ENCODE measurements at places on chromosomes 3 and 15.

DNA sequence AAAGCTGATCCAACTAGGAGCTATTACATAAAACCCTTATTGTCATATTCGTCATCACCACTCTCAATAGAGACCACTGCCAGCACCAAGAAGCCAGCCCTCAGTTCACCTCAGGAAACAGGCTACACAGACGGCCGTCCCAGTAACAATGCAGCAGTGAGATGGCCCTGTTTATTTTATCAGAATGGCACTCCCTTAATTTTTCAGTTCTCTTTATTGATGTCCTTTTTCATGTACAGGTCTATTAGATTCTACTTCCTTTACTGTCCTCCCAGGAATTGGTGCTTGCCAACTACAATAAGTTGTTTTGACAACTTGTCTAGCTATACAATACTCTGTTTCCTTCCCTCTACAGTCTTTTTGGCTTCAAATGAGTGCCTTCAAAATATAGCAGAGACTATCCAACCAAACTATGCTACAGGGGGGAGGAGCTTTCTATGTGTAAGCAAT, 272.5 kb downstream of the ZBTB20 start:
- no peak for DNase-seq

DNA sequence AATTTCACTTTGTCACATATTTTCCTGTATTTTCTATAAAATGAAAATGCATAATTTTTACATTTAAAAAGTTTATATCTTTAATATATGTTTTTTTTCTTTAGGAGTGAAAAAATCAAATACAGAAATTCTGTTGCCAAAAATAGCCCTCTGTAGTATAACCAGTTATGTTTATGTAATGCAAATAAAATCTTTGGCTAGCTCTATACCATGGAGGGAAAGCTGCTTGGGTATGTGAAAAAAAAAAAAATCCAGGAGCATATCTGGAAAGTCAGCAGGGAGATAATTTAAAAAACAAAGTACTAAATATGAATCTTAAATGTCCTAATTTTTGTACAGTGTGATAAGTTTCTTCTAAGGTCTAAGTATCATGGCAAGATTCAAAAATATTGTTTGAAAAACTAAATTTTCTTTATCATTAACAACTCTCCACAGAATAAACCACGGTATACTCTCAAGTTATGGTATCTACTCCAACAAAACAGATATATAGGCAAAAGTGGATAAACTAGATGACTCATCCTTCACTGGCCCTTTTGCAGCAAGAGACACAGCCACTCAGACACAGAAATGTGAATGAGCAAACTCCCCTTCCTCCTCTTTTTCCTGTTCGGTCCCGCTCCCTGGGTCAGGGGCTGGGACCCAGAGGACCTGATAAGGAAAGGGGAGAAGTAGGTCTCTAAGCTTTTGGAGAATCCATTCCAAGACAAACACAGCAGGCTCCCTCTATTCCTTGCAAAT, 66.6 kb downstream of the PDZRN3 start:
- DNase-seq = no peak

- no peak for DNase-seq
These were observed 21.2 kb downstream of the GPR156 start for GRCh38 chr3:120263792-120264191.

DNA sequence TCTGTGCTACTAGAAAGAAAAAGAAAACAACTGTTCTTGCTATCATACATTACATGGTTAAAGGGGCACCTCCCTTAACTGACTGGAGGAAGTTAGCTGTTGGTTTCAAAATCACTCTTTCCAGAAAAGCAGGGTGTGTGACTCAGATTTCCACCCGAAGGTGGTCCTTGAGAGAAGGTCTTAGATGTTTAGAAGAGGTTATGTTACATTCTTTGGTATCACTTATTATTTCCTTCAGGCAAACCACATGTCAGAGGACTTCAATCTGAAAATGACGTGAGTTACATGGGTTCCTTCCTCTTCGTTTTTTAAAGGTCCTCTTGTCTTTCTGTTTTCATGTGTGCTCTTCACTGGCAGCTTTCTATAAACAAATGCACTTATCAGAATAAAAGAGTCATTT, 307.9 kb upstream of the CBLB start:
- DNase-seq = no peak

GRCh38 chr15:96559631-96560030, 229.1 kb downstream of the NR2F2 start:
- DNase-seq = no peak

- no peak for DNase-seq
These were observed 154.2 kb downstream of the TIGIT start for GRCh38 chr3:114447950-114448479.

DNA sequence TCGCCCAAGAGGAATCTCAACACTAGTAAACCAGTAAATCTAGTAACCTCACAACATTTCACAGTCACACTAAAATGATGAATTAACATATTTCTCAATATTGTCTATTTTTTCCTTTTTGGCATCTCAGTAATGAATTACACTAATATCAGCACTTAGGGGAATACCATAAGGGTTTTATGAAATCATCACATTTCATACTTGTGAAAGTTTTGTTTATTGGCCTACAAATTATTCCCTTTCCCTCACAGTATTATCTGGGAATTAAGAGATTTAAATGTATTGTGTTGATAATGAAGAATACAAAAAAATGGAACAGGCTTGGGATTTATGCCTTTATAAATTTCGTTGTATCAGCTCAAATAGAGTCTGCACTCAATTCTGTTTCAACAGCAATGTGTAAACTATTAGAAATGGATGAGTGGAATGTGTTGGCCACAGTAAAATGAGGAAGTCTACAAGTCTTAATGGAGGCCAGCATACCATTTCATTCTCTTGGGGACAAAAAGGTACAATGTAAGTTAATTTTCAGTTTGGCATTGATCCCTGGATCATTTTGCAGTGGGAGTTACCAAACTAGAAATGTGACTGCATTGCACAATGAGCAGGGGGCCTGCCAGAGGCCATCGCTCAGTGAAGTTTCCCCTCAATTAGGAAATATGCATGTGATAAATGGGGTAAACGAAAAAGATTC, 195.4 kb downstream of the FMN1 start:
- DNase-seq = no peak

GRCh38 chr3:189144645-189145044, 27.1 kb upstream of the TPRG1 start:
- no peak for DNase-seq

DNA sequence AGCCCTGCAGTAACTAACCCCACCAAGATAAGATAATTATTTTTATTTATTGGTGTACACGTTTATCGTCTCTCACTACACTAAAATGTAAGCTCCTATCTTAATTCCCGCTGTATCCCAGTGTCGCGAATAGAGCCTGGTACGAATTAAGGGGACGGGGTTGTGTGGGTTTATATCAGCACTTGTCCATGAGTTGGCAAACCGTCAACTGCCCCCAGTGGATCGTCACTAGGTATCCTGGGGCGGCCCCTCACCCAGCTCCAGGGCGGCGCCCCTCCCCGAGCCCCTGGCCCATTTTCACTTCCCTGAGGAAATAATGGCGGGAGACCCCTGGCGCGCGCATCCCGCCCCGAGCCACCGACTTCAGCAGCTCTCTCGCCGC, 465 bp downstream of the RUVBL1 start:
- no peak for DNase-seq

DNA sequence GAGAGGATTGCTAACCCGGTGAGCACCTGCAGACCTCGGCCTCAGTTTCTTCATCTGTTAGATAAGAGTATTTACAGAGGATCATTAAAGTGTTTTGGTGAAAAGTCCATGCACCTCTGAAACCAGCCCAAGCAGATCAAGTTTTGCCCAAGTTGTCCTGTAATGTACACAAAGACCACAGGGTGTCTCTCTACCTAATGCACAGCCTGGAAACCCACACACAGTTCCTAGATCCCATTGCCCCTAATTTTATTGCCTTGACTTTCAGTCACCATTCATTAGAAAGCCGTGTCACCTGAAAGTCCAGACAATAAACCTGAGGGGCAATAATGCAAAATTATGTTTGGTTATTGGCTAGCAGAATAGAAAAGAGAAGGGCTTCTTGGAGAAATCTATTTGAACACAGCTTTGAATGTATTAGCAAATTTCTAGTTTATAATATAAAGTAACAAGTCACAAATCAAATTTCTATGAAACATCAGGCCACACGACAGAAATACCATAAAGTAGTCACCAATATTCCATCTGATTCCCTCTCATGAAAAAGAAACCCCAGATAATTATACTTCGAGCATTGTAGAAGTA, 161.3 kb upstream of the SLC2A2 start:
- DNase-seq = peak; percentile 43

- DNase-seq = no peak
These were observed 295.7 kb upstream of the ROBO1 start for GRCh38 chr3:80063535-80063934.

- no peak for DNase-seq
These were observed 475.1 kb upstream of the TBL1XR1 start for GRCh38 chr3:177672252-177672911.

DNA sequence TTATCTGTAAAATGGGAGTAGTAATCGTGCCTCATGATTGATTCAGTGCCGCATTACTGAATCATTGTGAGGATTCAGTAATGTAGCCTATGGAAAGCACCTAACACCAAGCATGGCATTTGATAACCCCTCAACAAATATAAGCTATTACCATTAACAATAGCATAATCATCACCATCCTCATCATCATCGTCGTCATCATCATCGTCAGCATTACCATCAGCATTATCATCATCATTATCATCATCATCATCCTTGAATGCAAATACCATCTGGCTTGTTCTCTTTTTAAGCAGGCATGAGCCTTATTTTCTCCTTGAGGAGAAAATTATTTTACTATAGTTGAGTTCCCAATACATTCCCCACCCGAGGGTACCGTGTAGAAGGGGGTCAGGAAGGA, 115.4 kb upstream of the PTPRG start:
- no peak for DNase-seq

GRCh38 chr3:97970156-97970555, 2.1 kb downstream of the RIOX2 start:
- no peak for DNase-seq

- no peak for DNase-seq
These were observed 44.3 kb downstream of the MYO5C start for GRCh38 chr15:52251144-52251860.

GRCh38 chr15:78071383-78071782, 6.1 kb downstream of the TBC1D2B start:
- DNase-seq = no peak

DNA sequence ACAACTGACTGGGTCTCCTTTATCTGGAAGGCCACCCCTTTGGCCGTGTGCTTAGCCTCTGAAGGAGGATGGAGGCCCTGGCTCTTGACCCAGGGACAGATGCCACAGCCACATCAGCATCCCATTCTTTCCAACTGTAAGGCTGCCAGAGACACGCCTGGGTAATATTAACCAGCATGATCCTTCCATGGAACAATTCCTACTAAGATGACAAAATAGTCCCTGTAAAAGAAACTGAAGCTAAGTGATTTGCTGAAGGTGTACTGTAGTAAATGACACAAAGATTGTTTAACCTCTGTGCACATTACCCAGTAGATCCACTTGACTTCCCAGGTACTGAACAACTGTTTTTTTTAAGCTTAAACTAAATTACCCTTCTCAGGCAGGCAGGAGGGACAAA, 352.7 kb downstream of the SLC9A9 start:
- DNase-seq = no peak

DNA sequence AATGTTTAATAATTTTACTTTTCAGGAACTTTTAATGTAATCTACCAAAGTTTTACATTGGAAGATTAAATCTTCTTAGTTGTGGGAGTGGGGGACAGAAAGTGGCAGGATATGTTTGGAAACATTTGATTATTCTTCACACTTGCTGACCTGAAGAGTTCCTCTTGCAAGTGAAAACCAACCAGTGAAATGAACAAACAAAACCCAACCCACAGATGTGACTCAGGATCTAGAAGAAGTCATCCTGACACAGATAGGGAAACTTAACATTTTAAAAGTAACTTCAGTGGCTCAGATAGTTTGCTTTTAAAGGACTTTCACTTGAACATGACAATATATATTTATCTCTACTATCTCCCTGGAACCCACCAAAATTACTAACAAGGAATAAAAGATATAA, 55.4 kb downstream of the ASTE1 start:
- DNase-seq = no peak

DNA sequence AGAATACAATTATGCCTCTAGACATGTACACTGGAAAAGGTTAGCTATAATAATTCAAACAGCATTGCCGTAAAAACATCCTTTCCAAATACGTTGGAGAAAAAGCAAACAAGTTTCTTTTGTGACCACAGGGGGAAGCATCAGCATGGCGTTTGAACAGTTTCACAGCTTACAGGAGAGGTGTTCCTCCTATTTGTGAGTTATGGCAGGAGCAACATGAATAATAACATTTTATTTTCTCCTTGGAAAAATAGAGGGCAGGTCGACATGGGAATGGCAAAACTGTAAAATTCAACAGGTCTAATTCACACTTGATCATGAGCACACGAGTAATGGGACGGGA, 39.7 kb upstream of the GADL1 start:
- DNase-seq = peak; percentile 51

- no peak for DNase-seq
These were observed 16.4 kb upstream of the ZNF609 start for GRCh38 chr15:64443747-64444621.

- no peak for DNase-seq
These were observed 129.8 kb downstream of the FGF12 start for GRCh38 chr3:192597506-192597905.

DNA sequence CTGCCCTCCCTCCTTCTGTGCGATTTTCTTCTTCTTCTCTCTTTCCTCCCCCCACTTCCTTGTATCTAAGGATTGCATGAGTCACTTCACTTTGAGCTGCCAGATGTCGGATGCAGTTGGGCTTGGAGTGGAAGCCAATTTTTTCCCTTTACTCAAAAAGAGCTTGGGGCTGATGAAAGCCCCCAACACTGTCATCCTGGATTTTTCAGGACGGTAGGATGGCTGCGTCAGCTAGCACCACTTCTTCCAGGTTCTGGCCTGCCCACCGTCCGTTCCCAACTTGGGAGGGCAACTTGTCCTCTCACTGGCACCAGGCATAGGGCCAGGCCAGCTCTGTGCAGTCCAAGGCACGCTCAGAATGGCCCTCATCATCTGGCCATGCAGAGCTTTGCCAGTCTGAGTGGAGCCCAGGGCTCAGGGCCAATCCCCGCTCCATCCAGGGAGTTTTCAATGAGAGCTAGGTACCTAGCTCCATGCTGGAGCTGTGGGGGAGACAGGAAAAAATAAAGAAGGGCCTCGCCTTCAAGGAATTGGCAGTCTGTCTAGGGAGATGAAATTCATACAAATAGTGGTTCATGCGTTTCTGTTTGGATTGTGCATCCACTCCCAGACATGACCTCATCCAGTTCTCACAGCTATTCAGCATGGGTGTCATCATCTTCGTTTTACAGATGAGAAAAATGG, 47.7 kb upstream of the INSYN1 start:
- no peak for DNase-seq
